ENCODE measurements at places on chromosomes 4 and X.

- DNase-seq = no peak
Measured at GRCh38 chr4:6633091-6633906, 7.2 kb upstream of the MRFAP1 start.

- DNase-seq = no peak
Measured at GRCh38 chrX:13901354-13901753, 84.5 kb upstream of the GPM6B start.

DNA sequence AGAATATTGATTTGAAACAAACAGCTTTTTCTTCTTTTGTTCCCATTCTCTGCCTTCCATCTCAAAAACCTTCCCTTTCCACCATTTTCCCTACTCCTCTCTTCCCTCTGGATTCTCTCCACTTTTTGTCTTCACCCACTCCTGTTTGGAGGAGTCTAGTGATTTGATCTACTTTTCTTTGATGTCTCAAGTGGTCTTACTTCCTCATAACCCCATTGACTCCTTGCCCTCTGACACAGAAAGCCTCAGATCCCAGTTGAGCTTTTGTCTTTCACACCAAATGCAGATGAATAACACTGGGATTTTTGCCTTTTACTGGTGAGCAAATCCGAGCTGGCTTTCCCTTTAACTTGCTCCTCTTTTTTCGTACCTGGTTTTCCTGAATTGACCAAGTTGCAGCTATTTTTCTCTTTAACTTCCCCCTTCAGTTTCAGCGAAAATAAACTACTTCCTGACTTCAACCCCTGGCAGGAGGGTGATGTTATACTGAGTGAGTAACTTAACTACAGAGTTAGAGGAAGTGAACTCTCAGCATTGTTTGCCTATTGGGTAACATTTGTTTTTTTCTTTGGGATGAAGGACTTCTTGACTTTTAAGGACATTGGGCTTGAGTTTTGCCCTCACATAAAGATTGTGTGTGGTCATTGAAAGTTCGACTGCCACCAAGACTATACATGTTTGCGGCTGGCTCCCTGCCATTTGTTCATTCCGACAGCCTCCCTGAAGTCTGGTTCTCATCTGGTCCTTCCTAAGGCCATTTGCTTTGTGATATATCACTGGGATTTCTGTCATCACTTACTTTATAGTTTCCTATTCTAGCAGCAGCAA lies 392.8 kb upstream of the NR3C2 start:
- DNase-seq = no peak

DNA sequence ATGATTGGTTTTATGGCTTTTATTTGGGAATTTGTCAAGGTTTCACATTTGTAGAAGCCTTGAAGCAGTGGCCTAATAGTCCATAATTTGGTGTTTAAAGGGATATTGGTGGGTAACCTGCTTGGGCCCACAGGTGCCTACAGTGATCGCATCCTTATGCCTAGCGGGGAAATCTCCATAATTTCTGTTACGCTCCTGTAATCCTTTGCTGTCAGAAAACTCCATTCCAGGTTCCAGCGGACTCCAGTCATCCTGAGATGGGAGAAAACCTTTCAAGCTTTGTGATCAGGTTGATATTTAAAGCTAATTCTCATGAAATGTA lies 257.0 kb upstream of the JADE1 start:
- no peak for DNase-seq

- no peak for DNase-seq
Measured at GRCh38 chr4:177242651-177243286, 66.9 kb upstream of the NEIL3 start.

- DNase-seq = no peak
Measured at GRCh38 chrX:68823413-68824151, 5.2 kb upstream of the EFNB1 start.

DNA sequence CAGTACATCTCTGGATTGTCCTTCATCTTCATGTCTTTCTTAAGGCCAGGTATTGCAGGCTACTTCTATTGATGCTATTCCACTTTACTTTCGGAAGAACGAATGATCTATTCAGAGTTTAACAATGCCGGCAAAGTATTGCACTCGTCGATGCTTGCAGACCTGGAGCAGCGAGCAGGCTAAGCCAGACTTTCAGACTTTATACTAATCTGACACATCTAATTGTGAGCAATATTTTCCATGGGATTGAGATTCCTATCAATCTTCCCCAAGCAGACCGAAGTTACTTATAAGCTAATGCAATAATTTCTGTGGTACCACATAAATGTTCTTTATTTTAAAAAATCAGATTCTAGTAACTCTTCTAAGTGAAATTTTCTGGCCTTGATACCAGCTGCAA lies 1.6 kb downstream of the EMCN start:
- DNase-seq = no peak

DNA sequence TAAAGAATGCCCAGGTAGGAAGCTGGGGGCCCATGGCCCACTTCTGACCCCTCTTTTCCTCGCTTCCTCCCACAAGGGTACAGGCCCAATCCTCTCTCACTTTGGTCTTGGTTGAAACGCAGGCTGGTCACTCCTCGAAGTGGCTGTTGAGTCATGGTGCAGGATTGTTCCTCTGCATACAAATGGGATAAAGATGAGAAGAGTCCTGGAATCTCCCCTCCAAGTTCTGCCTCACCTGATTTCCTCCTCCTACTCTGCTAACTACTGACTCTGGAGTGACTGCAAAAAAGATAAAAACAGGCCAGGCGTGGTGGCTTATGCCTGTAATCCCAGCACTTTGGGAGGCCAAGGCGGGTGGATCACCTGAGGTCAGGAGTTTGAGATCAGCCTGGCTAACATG lies 1.7 kb downstream of the WDR45 start:
- no peak for DNase-seq

DNA sequence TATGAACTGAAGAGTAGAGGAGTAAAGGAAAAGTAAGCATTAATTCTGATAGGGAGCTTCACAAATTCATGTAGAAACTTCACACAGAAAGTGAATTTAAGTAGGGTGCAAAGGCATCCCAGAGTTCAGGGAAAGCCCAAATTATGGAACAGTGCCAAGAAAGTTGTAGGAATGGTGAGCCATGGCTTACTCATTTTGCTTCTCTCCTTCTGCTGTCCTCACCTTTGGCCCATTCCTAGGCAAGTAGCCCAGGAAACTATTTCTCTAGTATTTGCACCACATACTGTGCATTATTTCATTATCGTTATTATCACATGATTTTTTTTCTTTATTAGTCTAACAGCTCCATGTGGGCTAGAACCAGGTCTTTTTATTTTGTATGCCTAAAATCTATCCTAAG lies 34.9 kb upstream of the IL1RAPL1 start:
- no peak for DNase-seq

DNA sequence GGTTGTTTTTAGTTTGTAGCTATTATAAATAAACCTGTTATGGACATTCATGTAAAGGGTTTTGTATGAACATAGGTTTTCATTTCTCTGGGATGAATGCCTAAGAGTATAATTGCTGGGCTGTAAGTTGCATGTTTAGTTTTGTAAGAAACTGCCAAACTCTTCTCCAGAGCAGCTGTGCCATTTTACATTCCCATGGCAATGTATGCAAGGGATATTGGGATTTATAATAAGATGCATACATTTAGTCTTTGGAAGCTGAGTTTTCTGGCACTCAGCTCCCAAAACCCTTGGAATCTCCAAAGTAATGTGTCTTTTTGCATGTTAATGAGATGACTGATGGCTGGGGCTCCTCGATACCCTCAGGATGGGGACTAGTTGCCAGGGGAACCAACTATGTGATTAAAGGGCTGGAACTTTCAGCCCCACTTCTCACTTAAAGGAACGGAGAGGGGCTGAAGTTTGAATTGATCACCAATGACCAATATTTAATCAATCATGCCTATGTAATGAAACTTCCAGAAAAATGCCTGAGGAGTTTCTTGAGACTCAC lies 44.0 kb downstream of the SERTM2 start:
- DNase-seq = peak; percentile 3

DNA sequence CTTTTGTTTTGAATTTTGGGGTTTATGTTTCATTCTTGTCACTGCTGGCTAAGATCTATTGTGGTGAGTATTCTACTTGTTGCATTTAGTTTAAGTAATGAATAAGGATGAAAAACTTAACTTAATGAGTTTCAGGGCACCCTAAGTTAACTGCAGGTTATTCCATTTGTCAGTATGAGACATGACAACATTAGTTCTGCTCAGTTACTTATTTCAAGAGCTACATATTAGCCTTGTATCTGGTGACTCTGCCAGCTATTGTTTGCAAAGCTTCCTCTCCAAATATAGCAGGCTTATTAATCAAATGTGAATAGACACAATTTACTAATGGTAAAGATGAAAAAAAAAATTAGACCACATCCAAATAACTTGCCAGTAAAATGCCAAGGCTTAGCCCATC lies 567.1 kb downstream of the IL15 start:
- DNase-seq = no peak

DNA sequence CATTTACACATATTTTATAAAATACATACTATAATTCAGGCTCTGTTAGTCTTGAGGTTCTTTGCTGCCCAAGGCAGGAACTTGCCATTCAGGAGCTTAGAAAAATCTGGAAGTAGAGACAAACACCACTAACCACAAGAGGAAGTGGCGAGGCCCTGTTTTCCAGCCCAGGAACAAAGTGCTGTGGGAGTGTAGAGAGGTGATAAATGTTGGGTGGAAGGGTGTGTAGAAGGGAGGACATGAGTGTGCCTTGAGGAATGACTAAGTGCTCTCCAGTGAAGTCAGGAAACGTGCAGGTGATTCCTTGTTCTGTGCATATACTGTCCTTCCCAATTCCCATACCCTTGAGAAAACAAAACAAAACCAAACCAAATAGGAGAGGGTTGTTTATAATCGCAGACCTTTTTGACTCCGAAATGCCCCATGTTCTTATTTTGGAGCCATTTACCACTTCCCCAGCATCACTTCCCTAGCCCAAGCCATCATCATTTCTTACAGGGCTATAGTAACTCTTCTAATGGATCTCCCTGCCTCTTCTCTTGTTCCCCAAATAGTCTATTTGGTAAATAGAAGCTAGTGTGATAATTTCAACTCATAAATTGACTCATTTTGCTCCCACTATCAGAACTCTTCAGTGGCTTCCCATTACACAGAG lies 83.2 kb downstream of the GPAT3 start:
- DNase-seq = no peak

- DNase-seq = no peak
Measured at GRCh38 chr4:185801471-185801870, 10.5 kb downstream of the SORBS2 start.

DNA sequence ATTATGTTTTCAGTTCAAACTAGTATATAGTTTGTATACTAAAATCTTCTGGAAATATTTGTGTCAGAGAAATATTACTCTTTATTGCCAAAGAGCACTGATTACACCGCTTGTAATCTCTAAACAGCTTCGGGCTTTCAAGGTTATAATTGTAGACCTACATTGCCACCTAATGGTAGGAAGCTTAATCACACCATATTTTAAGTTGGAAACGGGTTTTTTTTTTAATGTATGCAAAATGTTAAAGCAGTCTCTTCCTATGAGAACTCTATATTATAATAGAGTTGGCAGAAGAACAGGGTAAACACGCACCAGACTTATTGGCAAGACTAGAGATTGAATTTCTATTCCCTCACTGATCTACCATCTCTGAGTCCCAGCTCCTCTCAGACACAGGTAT lies 19.5 kb upstream of the NFXL1 start:
- DNase-seq = peak; percentile 24

DNA sequence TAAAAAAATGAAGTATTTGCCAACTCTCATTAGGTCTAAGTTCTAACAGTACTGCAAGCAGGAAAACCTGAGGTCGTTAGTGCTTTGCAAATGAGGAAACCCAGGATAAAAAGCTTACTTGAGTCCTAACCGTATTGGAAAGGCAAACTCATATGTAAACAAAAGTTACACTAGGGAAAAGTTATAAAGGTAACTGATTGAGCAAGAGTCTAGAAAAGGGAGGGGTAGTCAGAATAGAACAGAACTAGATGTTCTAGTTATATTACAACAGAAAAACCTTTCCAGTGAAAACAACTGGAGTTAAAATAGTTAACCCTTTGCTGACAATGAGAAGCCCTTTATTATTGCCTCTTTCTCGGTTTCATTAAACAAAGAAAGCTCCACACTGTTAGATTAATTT lies 66.4 kb upstream of the MAOA start:
- no peak for DNase-seq

GRCh38 chr4:119559044-119559647 lies 69.5 kb downstream of the PDE5A start:
- DNase-seq = peak; percentile 23

DNA sequence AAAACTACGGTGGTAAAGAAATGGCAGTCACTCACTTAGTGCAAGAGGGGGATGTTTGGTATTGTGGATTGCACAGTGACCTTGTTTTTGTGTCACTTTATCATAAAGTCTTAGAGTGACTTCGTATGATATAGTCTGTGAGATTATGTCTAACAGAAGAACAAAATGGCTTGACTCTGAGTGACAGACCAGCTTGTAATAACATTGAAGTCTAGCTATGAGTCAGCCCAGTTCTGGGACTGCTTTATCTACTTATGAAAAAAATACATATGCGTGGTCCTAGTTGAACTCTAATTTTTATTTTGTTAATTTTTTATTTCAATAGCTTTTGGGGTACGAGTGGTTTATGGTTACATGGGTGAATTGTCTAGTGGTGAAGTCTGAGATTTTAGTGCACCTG lies 20.0 kb downstream of the DCLK2 start:
- no peak for DNase-seq
